ENCODE measurements at places on chromosomes 3 and 15.

DNA sequence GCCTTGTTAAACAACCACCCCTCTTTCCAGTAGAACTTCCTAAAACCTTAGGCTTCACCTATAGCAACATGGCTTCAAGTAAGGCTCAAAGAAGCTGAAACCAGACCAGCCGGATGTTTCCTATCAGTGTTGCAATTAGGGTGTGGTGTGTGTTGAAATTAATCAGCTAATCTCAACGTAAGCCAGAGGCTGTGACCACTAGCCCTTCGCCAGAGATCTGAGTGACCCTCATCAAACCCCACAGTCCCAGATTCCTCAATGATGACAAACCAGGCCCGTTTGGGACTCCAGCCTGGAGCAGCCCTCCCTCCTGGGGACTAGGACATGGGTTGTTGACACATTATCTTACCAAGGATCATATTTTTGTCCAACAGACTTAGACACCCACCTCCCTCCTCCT is 27.3 kb downstream of the CYP11A1 start:
- DNase-seq: no peak

DNA sequence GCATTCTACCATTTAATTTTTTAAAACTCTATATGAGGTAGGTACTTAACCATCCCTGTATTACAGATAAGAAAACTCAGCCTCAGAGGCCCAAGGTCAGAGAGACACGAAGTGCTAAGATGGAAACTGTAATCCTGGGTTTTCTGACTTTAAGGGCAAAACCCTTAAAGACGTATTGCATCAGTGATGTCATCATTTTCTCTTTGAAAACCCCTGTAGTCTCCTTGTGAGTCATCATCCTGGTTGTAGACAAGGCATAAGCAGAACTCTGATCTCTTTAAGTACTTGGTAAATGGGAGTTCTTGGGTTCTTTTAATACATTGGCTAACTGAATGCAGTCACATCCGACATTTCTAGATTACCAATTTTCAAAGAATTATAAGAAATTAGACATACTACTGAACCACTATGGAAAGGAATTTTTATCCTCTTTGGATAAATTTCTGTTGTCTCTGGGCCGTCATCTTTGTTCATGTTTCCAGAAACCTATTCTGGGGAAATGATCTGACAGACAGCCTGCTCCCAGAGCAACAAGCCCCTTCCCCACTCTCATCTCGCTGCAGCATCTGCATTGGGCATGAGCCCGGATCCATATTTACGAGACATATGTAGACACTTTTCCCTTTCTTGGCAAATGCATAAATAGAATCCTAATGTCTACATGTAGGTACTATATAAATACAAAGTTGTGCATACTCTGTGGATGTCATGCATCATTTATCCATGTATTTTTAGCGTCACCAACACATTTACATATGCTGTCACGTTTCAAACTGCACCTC is 48.7 kb upstream of the MDFIC2 start:
- no peak for DNase-seq

GRCh38 chr3:170171563-170171962 is 10.0 kb downstream of the PHC3 start:
- no peak for DNase-seq

- no peak for DNase-seq
Observed at GRCh38 chr3:31733234-31733667, 200.5 kb downstream of the STT3B start.

- no peak for DNase-seq
Observed at GRCh38 chr3:169596126-169596525, 67.4 kb downstream of the MECOM start.

- no peak for DNase-seq
Observed at GRCh38 chr3:185658504-185658912, 72.4 kb downstream of the SENP2 start.

- DNase-seq: peak; percentile 92
Observed at GRCh38 chr15:68817304-68818065, 3.2 kb downstream of the ANP32A start.

Measured in small intestine (tissue), 16 donors.